Right lobe of liver (tissue), 6 donors: ENCODE measurements at places on chromosomes 16 and 17.

DNA sequence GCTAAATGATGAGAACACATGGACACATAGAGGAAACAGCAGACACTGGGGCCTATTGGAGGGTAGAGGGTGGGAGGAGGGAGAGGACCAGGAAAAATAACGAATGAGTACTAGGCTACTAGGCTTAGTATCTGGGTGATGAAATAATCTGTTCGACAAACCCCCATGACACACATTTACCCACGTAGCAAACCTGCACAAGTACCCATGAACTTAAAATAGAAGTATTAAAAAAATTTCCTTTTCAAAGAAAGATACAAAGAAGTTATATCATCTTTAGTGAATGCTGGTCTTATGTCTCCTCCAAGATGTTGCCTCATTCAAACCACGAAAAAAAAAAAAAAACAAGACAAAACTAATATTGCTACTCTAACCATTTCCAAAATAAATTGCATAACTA lies 31.7 kb downstream of the MBTD1 start:
- DNase-seq: no peak

- DNase-seq: peak; percentile 79
Observed at GRCh38 chr17:80260791-80261158, at the start of gene RNF213. Gene RNF213 (plus strand): TSS chr17:80260852. CDS start chr17:80263682, 2,830 bp downstream.

GRCh38 chr17:15981208-15981607 lies 18.3 kb downstream of the ZSWIM7 start:
- no peak for DNase-seq

DNA sequence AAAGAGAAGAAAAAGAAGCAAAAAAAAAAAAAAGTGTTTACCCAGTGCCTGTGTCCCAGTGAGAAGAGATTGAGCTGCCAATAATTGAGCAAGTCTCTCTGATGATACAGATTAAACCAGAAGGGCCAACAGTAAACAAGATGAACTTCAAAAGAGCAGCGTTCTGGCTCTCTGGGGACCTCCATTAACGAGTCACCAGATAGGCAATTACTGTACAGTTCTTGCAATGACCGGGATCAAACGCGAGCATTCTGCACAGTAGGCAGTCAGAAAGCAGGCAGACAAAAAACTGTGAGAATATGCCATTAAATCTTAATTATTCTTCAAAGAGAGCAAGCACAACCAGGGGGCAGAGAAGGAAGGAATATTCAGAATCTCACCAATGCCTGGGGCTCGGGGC lies 626.1 kb downstream of the TMEM114 start:
- DNase-seq: no peak

- no peak for DNase-seq
Observed at GRCh38 chr16:50227665-50228064, 38.7 kb upstream of the ADCY7 start.

DNA sequence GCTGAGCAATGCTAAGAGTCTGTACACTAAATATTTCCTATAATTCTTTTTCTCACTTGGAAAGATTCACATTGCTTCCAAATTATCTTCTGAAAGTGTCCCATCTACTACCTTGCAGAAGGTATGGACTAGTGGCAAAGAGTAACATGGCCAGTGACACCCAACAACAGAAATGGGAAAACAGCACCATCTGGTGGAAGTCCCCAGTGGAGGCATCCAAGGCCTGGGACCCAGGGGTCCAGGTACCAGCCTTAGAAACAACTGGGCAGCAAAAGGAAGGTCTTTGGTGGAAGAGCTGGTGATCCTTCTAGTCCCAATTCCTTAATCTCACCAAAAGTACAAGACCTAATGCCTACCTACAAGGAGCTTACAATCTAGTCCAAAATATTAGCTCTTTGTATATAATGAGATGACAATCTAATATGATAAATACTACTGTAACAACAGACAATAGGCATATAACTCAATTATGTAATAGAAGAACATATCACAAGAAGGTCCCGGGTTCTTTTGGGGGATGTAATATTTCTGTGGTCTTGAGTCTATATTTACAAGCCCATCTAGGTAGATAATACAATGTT lies 55.3 kb downstream of the SKAP1 start:
- DNase-seq: peak; percentile 47

DNA sequence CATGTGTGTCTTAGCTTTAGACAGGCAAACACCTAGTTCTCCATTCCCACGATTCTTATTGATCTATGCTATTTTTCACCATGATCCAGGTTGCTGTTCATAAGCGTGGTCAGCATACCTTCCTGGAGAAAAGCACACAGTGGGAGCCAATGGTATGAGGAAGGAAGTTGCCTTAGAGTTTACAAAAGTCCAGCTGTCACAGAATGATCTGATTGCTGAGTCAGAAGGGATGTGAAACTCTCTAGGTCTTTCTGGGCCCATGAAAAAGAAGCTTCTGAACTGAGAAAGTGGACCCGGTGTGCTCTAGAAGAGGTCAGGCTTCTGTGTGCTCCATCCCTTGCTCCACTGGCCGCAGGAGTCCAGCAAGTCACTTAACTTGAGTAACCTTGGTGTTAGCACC lies 71.0 kb upstream of the CCL1 start:
- no peak for DNase-seq

GRCh38 chr17:31067691-31068184 lies 27.0 kb upstream of the NF1 start:
- DNase-seq: no peak
